Aorta (tissue), 5 donors: ENCODE measurements at places on chromosomes 2 and 18.

GRCh38 chr2:129080715-129081476 is 762.2 kb upstream of the HS6ST1 start:
- no peak for DNase-seq

DNA sequence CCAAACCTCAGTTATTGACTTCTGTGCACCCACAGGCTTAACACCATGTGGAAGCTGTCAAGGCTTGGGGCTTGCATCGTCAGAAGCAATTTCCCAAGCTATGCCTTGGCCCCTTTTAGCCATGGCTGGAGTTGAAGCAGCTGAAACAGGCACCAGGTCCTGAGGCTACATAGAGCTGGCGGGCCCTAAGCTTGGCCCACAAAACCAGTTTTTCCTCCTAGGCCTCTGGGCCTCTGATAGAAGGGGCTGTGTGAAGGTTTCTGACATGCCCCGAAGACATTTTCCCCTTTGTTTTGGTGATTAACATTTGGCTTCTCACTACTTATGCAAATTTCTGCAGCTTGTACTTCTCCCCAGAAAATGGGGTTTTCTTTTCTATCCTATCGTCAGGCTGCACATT is 9.1 kb upstream of the TMX3 start:
- DNase-seq, result no peak

- DNase-seq, result no peak
These were observed 98.7 kb upstream of the POU3F3 start for GRCh38 chr2:104755026-104755878.

DNA sequence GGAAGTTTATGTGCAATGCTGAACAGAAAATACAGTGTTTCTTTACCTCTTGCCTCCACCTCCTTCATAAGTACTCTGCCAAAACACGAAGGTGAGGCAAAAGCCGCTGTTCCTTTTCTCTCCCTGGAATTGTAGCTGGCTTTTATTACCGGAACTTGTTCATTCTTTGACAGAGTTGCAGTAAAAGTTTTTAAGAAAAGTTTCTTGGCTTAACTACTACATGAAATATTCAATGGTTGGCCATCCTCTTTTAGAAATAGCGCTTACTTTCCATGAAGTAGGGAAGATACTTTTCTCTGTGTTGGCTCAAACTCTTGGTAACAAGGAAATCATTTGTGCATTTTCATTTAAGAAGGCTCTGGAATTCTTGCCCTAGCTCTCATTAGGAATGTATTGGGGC is 950.7 kb upstream of the FANCL start:
- no peak for DNase-seq

DNA sequence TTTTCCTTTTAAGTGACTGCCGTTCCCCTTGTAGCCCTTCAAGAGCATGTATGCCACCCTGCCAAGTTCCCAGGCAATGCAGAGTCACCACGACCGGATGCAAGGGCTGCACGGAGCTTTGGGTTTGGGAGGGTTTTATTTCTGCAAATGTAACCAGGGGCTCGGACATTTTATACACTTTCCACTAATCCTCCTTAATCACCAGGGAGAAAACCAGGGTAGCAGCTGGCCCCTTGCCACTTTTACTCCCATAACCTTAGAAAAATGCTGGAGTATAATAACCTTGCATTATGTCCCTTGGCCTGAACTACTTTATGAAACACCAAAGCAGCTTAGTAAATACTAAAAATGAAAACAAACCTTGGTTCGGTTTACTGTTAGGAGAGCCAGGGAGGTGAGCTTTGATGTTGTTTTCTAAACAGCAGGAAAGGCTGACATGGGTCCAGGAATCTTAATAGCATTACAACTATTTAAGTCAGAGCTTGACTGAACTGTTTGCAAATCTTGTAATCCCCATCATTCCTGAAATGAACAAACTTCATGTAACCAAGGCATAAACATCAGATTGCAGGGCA is 152.8 kb upstream of the RIOK3 start:
- DNase-seq, result peak; percentile 59

DNA sequence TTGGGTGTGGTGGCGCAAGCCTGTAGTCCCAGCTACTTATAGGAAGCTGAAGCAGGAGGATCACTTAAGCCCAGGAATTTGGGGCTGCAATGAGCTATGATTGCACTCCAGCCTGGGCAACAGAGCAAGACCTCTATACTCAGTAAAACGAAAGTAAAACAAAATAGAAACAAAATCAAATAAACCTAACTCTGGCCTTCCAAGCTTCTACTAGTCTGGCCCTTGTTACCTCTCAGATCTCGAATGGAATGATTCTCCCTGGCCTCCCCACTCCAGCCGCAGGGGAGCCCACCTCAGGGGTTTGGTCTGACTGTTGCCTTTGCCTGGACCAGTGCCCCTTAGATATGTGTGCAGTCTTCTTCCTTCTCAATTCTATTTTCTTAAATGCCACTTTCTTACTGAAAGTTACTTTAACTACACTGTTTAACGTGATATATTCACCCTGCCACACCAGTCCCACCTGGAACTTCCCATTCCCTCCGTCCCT is 160.0 kb upstream of the GCFC2 start:
- no peak for DNase-seq

DNA sequence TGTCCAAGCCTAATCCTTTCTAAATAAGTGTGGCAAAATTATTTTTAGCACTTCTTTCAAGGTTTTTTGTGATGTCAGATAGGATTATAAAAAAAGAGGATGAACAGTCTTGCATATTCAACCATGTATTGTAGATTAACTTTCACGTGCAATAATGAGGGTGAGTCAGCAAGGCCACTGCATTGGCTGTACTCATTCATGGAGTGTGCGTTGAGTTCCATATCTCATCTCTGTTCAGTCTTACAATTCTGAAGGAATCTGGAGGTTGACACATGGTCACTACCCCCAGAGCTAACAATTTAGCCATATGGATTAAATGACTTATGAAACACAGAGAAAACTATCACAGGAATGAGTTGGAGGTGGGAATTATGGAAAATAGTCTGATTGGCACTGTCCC is 810.5 kb downstream of the SLC4A3 start:
- no peak for DNase-seq

GRCh38 chr2:206204710-206205109 is 45.0 kb downstream of the EEF1B2 start:
- no peak for DNase-seq

DNA sequence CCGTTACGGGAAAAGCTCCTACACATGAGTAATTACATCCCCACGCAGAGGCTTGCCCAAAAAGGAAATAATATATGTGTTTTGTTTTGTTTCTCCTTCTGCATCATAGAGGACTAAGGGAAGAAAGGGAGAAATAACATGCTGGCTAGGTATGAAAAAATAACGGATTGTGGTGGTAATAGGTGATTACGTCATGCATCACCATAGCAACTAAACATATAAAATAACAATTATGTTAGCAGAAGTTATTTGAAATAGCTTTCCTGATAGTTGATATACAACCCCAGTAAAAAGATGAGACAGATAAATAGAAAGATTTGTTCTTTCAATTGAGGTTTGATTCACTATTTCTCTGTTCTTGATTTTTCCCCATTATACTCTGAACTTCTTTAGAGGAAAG is 518.0 kb downstream of the ZNF516 start:
- no peak for DNase-seq

GRCh38 chr18:76487782-76488181 is 7.3 kb downstream of the ZNF516 start:
- no peak for DNase-seq

DNA sequence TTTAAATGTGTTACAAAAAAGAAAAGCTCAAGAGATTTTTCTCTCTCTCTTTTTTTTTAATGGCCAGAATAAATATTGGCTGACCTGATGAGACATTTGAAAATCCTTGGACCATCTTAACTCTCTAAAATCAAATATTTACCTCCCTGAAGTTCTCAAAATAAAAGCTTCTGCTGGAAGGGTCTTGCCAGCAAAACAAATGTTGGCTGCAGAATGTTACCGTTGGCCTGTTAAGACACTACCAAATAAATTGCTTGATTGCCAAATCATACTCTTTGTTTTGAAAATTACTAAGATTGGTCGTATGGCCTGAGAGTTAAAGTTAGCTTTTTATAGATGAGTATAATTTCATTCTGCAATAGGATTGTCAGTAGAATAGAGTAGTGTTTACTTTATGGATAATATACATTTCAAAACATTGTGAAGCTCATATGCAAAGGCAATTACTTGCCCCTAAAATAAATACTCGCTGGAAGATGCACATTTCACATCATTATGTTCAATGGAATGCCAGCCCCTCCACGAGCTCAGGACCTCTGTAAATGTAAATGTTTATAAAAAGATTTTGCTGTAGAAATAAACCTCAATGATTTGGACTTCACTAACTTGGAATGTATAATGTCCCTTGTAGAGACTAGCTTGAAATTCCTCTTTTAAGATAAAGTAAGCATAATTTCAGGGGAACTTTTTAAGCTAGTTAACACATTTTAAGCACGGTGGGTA is 193.4 kb downstream of the SOX11 start:
- no peak for DNase-seq

- DNase-seq, result peak; percentile 57
These were observed 12.9 kb upstream of the TEX51 start for GRCh38 chr2:126885751-126886210.

GRCh38 chr2:241334813-241335212 is 19.1 kb downstream of the SEPTIN2 start:
- DNase-seq, result no peak

GRCh38 chr18:26405190-26405801 is 143.1 kb downstream of the KCTD1 start:
- DNase-seq, result no peak

- no peak for DNase-seq
These were observed 631 bp downstream of the RPL31 start for GRCh38 chr2:101002562-101003277.

DNA sequence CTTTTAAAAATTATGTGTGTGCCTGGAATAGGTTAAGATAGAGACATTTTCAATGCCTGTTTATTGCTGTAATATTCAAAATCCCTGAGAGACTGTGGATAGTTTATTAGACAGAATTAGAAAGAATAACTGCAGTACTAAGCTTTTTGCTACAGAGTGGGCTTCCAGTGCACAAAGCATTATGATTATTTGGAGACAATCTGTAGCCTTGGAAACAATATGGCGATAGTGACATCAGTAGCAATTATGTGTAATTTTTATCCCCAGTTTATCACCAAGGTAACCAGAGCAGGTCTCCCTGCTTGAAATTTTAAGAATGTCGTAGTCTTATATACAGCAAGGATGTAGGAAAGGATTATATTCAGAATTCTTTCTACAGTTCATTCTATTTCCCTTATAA is 100.0 kb downstream of the MYO3B start:
- DNase-seq, result no peak

DNA sequence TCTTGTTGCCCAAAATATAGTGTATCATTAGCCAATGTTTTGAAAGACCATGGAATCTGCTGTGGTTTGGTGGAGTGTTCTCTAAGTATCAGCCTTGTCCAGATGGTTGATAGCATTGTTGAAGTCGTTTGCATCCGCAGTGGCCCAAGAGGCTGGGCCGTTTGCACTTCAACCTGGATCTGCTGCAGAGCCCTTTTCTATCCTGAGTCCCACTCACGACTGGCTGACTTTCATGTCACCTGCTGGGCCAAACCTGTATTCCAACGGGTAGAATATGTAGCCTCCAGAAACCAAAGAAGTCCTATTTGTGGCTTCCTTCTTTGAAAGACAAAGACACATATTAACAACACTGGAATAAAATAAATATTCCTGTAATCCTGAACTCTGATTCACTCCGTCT is 1154.1 kb downstream of the RPIA start:
- DNase-seq, result no peak

DNA sequence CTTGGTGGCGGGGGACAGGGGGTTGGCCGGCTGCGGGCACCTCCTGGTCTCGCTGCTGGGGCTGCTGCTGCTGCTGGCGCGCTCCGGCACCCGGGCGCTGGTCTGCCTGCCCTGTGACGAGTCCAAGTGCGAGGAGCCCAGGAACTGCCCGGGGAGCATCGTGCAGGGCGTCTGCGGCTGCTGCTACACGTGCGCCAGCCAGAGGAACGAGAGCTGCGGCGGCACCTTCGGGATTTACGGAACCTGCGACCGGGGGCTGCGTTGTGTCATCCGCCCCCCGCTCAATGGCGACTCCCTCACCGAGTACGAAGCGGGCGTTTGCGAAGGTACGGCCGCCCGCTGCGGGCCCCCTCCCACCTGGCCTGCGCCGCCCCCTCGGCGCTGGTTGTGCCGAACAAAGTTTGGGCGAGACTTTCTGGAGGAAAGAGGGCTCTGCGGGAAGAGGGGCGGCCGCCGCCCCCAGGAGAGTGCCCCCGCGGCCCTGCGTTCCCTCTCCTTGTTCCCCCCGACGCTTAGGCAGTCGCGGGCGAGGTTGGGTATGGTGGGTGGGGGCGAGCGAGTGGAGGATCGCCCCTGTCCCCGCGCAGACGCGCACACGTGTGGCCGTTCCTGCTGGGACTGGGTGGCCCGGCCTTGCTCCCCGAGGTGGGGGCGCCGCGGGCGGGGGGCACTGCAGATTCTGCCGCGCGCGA is 866 bp downstream of the CRIM1 start:
- peak; percentile 84 for DNase-seq

- no peak for DNase-seq
These were observed 52.2 kb upstream of the UGP2 start for GRCh38 chr2:63789338-63790020.

DNA sequence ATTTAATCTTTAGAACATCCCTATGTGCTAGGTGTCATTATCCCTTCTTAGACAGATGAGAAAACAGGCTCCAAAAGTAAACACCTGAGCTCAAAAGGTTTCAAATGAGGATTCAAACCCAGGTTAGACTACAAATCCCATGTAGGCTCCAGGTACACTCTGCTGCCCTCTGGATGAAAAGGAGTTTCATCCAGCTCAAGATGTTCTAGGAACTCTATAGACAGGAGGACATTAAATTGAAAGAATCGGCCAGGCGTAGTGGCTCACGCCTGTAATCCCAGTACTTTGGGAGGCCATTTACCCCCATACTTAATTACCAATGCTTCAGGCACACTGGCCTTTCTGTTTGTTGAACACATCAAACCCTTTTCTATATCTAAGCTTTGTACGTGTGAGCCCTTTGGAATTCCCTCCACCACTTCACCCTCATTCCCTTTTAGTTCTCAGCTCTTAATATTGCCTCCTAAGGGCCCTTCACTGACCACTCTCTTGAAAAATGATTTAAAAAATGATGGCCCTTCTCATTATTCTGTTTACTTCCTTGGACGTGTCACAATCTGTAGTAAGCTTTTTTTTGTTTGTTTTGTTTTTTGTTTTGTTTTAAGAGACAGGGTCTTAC is 10.7 kb downstream of the SLC25A12 start:
- DNase-seq, result no peak
